DMS 273 treated with DMSO at 0.1 percent for 48 hours (cell line): ENCODE measurements at places on chromosomes 12 and 14.

GRCh38 chr12:5650829-5651461 is 219.0 kb downstream of the NTF3 start:
- no peak for DNase-seq

DNA sequence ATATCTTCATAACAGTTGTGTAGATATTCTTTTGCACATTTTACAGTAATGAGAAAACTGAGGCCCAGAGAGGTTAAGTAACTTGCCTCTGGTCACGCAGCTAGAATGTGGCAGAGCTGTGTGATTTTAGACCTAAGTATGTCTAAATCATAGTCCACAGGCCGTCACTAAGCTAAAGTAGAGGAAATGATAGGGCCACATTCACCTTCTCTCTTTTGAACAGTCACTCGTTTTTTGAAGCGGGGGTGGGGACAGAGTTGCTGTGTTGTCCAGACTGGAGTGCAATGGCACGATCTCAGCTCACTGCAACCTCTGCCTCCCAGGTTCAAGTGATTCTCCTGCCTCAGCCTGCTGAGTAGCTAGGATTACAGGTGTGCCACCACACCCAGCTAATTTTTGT is 68.5 kb downstream of the RASSF3 start:
- DNase-seq, result no peak

DNA sequence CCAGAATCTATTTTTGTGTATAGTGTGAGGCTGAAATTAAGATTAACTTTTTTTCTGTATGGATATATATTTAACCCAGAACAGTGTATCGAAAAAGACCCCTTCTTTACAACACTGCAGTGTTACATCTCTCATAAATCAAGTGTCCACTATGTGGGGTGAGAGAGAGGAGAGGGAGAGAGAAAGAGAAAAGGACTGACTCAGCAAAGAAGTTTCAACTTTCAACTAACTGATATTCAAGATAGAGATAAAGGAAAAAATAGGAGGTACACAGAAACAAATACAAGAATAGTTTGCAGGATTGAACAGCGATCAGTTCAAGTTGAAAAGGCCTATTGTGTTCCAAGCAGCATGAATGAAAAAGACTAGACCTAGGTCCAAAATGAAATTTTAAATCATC is 126.7 kb upstream of the NEDD1 start:
- no peak for DNase-seq

DNA sequence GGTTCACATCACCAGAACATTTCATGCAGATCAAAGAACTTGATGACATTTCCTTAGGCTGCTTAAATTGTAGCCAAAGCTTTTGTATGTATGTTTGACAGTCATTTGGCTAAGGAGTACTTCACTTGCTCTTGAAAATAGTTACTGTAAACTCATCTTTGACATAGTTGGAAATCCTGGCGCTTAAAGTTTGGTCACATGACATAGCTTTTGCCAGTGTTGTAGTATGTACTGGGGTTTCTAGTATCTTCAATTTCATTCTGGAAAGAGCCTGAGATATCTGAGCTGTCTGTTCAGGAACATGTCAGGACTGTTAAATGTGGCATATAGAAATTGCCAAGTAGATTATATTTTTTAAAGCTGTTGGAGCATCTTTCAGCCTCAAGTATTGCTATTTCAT is 55.7 kb downstream of the WDR20 start:
- DNase-seq, result no peak

DNA sequence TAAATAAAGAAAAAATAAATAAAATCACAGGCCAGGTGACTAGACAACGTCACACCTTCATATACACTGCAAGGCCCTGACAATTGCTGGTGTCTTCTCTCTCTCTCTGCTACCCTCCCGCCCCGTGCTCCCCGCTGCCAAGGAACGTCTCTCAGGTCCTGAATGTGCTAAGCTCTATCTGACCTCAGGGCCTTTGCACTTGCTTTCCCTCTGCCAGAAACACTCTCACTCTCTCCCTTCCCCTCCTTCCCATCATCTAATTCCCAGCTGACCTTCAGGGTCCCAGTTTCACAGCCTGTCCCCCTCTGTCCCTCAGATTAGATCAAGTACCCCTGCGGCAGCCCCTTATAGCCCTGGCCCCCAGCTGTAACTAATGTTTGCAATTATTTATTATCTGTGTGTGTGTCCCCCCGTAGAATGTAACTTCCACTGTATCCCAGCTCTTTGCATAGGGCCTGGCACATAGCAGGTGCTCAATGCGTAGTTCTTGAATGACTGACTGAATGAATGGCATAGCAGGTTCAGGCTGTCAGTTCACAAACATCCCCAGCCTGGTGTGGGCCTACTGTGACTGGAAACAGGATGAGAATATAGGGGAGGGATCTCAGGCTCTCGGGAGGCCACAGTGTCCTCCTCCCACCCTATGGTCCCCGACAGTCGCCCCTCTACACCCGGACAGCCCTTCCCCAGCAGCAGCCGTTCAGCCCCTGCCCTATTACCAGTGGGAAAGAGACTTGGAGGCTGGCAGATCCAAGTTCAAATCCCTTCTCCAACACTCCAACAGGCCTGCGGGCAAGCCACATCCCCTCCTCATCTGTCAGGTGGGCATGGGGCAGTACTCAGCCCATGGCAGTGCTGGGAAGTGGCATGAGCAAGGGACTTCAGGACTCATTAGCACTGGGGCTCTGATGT is 6.6 kb downstream of the BEGAIN start:
- DNase-seq, result no peak
